ENCODE measurements at places on chromosomes 3 and 15. TPM values are rescaled to one million over a fixed set of nuclear protein-coding genes. Genes with fewer than 3 reads are reported as not detected.

Gene LDHAL6B
- not detected for total RNA-seq

DNA sequence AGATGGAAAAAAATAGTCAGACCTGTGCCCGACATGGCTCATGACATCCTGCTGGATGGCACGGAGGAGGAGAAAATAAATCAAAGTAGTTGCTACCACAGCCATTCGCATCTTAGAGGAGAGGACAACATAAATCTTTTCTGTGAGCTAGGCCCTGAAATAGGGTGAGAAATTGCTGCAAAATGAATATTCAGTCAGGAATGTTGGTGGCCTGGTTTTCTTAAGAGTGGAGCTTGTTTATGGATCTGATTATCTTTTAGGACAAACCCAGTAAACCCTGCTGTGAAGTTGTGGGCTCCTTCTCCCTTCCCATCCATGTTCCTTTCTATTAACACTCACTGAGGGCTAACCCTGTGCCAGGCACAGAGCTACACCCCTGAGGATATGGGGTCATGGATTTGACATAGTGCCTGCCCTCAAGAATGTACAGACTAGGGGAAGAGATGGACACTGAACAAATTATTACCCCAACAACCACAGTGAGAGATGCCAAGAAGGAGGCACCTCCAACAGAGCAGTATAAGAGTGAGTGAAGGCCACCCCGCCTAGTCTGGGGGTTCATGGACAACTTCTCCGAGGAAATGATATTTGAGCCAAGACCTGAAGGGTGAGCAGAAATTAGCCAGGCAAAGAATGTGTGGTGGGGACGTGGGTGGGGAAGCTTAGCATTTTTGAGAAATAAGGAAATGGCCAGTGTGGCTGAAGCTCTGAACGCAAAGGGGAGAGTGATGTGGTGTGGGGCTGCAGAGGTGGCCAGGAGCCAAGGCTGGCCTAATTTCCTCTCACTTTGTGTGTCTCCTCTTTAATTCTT is 68.9 kb upstream of the ARL8B start:
- DNase-seq = peak; percentile 13

DNA sequence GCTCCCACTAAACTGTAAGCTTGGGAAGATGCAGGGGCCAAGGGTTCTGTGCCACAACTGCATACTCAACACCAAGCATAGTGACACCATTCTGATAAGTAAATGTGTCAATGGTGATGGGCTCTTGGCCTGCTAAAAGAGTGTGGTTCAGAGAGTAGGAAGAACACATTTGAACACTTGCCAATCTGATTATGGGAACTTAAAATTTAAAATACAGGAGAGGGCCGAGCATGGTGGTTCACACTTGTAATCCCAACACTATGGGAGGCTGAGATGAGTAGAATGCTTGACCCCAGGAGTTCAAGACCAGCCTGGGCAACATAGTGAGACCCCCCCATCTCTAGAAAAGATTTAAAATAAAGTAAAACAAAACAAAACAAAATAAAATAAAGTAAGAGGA is 34.1 kb downstream of the PTPN9 start:
- no peak for DNase-seq

Gene GABRB3
- total RNA-seq = 0.74 TPM

DNA sequence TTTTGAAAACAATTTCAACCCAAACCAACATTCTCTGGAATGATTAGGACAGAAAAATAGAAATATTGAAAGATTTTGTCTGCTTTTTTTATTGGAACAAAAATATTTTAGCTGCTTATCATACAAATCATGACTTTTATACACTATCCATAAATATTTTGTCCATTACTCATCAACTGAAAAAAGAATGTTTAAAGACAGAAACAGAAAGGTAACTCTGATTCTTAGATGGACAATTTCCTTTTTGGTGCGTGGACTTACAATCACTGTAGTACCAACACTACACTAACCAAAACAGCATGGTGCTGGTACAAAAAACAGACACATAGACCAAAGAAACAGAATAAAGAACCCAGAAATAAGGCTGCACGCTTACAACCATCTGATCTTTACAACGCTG is 582.8 kb upstream of the CCDC54 start:
- DNase-seq = no peak

- peak; percentile 30 for DNase-seq
These were observed 7.9 kb downstream of the ACAA1 start for GRCh38 chr3:38129058-38129457.

GRCh38 chr3:34106879-34107278 is 308.4 kb downstream of the PDCD6IP start:
- DNase-seq = no peak

Gene MYO9A
- total RNA-seq = 30.6 TPM

Gene ROPN1B
- 4.5 TPM for total RNA-seq

Gene KLHL18
- total RNA-seq = 32.1 TPM

GRCh38 chr3:120489421-120489820 is 38.6 kb upstream of the FSTL1 start:
- no peak for DNase-seq

GRCh38 chr15:62515696-62516395 is 350.8 kb upstream of the C2CD4B start:
- DNase-seq = no peak

DNA sequence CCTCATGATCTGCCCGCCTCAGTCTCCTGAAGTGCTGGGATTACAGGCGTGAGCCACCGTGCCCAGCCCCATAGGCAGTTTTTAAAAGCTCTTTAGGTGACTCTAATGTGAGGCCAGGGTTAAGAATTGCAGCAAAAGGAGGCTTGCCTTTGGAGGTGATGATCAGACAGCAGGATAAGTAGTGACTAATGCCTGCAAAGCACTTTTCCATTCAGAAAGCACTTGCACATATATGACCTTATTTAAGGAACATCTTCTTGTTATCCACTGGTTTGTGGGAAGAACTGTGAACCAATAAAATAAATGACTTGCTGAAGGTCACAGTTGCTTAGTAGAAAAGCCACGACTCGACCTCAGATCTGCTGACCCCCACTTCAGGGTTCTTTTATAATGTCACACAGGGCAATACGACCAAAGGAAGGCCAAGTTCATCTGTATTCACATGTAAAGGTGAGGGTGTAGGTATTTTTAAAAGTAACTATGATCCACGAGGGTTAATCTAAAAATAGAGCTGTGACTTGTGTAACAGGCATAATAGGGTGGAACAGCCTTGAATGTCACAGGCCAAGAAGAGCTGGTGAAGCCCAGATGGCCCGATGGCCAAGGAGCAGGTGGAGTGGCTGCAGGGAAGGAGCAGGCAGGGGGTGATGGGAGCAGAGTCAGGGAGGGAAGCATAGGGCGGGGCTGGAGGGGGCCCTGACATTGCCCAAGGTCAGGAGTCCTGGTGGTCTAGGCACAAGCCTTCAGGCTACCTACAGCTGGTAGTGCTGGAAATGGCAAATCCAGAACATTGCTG is 24.4 kb downstream of the LARP6 start:
- DNase-seq = no peak

- DNase-seq = no peak
These were observed 113.4 kb downstream of the SLC49A4 start for GRCh38 chr3:122908251-122908650.

Gene TRAIP
- 0.83 TPM for total RNA-seq

DNA sequence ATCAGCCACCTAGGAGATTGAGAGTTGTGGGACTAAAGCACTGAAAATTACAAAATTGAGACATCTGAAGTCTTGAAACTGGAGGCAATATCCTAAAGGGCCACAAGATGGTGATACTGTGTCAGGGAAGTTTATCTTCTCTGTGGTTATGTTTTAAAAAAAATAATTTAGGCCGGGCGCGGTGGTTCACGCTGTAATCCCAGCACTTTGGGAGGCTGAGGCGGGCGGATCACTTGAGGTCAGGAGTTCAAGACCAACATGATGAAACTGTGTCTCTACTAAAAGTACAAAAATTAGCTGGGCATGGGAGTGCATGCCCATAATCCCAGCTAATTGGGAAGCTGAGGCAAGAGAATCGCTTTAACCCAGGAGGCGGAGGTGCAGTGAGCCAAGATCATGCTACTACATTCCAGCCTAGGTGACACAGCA is 17.9 kb upstream of the NIT2 start:
- DNase-seq = peak; percentile 44

Gene CHRD
- 7.1 TPM for total RNA-seq

GRCh38 chr3:22798461-22798860 is 404.7 kb upstream of the UBE2E2 start:
- no peak for DNase-seq

GRCh38 chr3:171687064-171687463 is 123.2 kb downstream of the PLD1 start:
- no peak for DNase-seq

- DNase-seq = no peak
These were observed 6.1 kb upstream of the OSTN start for GRCh38 chr3:191192941-191193340.

Gene SHC4
- total RNA-seq = 2.0 TPM

DNA sequence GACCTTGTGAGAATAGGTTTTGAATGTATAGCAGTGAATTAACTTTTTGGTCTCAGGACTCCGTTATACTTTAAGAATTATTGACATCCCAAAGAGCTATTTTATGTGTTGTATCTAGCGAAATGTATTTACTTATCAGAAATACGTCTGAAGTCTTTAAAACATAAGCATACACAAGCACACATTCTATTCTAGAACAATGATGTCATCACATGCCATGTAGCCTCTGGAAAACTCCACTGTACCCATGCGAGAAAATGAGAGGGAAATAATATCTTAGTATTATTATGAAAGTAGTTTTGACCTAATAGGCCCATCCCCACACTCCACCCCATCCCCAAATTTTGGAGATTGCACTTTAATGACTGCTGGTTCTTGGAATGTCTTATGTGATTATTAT is 1.5 kb downstream of the POLR2M start:
- DNase-seq = no peak

DNA sequence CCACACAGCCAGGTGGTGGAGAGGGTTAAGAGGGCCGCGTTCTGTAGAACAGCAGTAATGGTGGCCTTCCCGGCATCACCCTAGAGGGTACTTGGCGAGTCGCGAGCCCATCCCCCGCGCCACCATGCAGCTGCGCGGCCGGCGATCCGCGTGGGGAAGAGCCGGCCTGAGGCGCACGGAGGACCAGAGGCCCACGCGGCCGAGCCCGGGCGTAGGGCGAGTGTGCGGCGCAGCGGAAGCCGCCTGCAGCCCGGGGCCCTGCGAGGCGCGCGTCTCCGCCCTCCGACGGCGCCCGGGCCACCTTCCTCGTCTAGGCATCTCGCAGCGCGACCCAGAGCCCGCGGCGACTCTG is 423 bp downstream of the TKT start:
- DNase-seq = peak; percentile 40

DNA sequence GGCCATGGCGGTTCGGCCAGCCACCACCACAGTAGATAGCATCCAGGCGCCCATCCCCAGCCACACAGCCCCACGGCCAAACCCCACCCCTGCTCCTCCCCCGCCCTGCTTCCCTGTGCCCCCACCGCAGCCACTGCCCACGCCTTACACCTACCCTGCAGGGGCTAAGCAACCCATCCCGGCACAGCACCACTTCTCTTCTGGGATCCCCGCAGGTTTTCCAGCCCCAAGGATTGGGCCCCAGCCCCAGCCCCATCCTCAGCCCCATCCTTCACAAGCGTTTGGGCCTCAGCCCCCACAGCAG is 29.5 kb downstream of the PTPN23 start:
- DNase-seq = no peak

DNA sequence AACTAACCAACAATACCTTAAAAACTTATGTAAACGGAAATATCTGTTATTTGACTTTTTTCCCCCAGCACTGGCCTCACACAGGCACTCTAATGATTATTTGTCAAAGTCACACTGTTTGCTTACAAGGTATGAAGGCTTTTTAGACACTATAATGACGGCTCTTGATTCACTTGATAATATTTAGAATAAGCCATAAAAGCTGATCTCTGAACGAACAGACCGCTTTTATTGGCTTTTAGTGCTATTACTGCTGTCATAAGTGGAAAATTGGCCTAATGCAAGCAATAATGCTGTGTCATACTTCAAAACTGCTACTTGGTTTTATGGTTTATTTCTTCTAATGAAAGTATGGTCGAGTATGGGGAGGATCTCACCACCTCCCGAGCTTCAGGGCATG is 35.1 kb downstream of the MDFIC2 start:
- DNase-seq = no peak

Gene HCLS1
- 40.7 TPM for total RNA-seq

DNA sequence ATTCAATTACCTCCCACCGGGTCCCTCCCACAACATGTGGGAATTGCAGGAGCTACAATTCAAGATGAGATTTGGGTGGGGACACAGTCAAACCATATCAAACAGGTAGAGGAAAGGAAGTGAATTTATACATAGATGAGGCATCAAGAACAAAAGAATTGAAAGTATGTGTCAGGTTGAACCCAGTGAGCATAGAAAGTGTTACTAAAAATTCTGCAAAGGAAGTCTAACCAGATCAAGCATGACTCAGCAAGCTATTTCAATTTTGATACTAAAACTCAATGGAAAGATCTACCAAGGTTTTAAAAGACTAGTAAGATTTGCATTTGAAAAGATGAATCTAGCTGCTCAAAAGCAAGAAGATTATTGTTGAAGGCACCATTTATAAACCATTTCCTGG is 323.0 kb downstream of the ROBO2 start:
- DNase-seq = no peak

Gene RLBP1
- not detected for total RNA-seq

Gene IGF2BP2
- 17.0 TPM for total RNA-seq

DNA sequence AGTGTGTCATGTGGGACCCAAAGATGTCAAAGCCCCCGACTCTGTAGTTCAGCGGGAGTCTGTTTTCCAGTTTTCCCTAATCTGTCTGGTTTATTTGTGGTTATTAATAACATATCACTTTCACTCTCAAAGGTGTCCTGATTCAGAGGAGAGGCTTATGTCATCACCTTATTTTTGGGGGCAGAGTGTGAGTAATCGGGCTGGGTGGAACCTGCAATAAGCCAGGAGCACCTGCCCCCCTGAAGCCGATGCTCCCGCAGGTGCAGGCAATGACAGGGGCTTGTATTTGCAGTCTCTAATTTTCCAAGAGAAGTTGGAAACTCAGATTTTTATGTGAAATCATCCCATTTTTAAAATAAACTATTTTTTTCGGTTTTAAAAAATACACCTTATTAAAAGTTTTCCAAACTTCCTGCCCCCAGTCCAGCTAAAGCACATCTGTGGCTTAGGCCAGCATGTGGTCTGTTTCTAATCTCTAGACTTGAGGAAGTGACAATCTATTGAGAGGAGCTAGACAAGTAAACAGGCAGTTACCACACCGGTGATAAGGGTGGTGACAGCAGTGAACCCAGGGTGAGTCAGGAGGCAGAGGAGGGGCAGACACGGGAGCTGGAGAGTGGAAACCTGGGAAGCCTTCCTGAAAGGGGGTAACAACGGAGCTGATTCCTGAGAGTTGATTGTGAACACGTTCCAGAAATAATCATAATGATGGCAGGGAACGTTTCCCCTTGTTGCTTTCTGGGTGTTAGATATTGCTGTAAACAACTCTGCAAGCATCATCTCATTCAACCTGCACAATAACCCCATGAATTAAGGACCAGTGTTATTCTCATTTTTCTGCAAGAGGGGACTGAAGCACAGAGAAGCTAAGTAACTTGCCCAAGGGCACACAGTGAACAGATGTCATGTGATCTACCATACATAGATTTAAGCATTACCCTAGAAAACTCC is 37.2 kb downstream of the BHLHE40 start:
- no peak for DNase-seq
